ENCODE measurements at places on chromosomes 1 and 21.

DNA sequence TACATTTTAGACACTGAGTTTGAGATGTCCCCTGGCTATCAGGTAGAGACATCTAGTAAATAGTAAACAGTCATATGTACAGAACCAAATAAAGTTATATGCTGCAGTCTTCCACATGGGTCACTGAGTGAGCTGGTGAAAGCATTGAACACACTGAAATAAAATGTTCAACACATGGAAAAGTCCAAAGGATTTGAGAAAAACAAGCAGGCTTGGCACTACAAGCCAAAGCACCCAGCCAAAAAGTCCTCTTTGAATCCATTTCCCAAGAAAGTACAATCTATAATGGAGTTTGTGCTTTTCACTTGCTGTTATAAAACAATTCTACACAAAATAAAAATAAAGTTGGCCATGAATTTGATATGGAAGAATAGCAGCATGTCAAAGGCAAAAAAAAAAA lies 135.4 kb downstream of the NR5A2 start:
- DNase-seq, result no peak

GRCh38 chr1:48556186-48556850 lies 84.3 kb upstream of the SPATA6 start:
- DNase-seq, result no peak

GRCh38 chr1:24410750-24411149 lies 2.8 kb downstream of the STPG1 start:
- no peak for DNase-seq

DNA sequence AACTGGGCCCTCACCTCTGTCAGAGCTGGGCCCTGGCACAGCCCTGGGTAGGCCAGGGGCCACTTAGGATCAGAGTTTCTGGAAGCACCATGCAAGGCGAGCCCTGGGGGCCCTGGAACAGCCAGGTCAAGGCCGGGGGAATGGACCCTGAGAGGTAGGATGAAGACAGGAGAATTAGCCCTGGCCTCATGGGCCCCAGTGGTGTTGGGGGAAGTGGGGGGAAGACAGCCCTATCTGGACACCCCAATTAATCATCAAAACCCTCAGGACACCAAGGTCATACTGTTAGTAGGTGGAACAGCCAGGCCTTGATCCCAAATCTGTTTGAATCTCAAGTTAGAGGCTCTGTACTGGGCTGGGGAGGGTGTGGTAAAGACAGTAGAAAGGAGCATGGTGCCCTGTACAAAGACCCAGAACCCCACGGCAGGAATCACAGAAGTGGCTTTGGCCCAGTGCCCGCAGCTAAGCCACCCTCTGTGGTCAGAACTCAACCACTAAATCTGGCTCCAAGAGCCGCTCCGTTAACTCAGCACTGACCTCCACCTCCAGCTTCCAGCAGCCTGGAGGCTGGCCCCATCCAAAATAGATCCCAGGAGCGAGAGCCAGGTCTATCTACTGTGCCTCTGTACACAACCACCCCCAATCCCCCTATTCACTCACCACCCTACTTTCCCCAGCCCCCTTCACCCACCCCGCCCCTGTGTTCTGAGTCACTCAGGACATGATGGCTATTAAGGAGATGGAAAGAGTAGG lies 14.0 kb upstream of the TRIM63 start:
- no peak for DNase-seq

- DNase-seq, result no peak
These were observed 325.8 kb upstream of the PBX1 start for GRCh38 chr1:164233149-164233548.

DNA sequence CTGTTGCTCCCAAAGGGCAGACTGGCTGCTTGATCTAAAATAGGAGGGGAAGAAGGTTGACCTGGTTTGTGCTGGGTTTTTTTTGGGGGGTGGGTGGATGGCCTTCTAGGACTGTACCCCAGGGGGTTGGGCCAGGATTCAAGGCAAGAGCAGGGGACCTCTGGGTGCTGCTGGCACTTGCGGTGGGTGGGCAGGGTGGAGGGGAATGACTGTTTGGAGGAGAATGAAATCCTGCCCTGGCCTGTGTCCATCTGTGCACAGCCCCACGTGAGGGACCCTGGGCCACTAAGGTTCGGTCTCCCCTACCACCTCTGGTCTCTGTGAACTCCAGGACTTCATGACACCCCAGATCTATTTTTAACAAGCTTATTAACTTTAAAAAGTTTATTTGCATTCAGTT lies 414.2 kb downstream of the PTPRU start:
- no peak for DNase-seq

GRCh38 chr1:26027716-26028489 lies 6.3 kb downstream of the EXTL1 start:
- no peak for DNase-seq

DNA sequence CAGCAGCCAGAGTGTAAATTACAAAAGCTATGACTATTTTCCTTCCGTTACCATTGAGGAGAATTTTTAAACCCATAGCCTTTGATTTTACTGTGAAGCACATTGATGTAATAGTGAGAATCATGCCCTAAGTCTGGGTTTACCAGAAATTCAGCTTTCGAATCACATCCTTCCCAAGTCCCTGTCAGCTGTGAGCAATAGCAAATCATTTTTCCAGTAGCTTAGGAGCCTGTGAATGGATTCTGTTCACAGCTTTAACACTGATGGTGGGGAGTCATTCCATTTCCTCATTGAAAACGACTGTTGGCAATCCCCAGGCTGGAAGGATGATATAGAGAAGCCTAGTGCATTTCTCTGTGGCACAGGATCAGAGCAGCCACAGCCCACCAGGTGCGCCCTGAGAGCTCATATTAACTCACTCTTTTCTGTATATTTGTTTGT lies 82.2 kb upstream of the C1orf105 start:
- DNase-seq, result no peak
